Cardiac fibroblast (primary cell): ENCODE measurements at places on chromosomes 1 and 21.

GRCh38 chr1:36207339-36207738 lies 16.9 kb upstream of the THRAP3 start:
- DNase-seq: peak; percentile 49

DNA sequence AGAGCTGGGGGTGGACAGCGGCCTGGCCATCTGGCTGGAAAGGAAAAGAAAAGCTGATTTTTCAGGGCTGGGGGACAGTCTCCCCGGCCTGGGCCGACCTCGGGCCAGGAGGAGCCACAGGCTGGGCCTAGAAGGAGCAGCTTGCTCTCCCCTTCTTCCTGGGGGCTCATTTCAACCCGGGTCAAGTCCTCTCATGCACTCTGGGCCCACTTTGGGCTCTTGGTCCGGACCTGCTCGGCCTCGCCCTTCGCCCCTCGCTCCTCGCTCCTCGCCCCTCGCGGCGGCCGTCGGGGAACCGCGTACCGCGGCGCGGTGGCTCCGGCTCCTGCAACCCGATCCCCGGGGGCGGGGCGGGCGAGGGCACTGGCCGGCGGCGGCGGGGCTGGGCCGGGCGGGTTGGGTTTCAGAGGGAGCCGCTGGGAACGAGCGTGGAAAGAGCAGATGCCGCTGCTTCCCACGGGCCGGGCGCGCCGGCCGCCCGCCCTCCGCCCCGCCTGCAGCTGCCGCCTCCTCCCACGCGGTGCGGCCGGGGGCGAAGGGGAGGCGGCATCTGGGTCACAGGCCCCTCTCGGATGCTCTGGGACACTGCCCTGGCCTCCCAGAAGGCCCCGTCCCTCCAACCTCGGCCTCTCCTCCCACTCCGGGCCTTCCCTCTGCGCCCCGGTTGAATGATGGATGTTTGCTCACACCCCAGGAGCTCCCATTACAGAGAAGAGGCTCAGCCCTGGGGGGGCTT lies 6.6 kb downstream of the HEYL start:
- DNase-seq: peak; percentile 70

DNA sequence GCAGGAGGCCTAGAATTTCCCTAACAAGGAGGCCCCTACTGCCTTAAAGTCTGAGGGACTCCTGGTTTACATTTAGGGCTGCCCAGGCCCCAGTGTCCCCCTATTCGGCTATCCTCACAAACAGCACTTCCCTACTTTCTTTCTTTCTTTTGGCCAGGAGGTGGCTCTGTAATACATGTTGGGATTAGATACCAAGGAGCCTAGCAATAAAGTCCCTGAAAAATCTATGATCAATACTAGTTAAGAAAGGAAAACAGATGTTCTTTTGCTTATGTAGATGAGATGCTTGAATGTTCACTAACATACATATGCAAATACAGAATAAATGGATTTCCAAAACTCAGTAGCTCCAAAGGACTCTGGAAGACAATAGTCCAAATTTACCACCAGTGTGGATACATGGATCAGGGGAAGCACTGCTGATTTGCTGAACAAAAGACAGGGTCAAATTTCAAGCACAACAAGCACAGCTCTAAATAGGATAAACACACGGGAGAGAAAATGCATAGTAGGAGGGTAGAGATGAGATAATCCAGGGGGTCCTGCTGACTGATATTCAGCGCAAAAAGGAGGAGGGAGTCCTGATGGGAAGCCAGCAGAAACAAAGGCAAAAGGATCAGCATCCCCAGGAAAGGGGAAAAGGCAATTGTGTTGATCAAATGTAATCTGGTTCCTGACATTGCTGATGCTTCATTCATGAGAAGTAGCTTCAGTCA lies 240.0 kb downstream of the NUF2 start:
- DNase-seq: peak; percentile 26

- no peak for DNase-seq
Observed at GRCh38 chr21:42609811-42610210, 43.6 kb upstream of the PDE9A start.

GRCh38 chr1:10634428-10635084 lies 159.8 kb downstream of the PEX14 start:
- no peak for DNase-seq

GRCh38 chr21:17387030-17387617 lies 125.7 kb upstream of the CXADR start:
- peak; percentile 76 for DNase-seq

GRCh38 chr1:63675420-63675931 lies 82.3 kb downstream of the PGM1 start:
- DNase-seq: peak; percentile 59

- DNase-seq: no peak
Observed at GRCh38 chr1:80293818-80294217, 1287.3 kb upstream of the ADGRL4 start.

- peak; percentile 60 for DNase-seq
Observed at GRCh38 chr1:162689745-162690671, 57.7 kb downstream of the DDR2 start.

DNA sequence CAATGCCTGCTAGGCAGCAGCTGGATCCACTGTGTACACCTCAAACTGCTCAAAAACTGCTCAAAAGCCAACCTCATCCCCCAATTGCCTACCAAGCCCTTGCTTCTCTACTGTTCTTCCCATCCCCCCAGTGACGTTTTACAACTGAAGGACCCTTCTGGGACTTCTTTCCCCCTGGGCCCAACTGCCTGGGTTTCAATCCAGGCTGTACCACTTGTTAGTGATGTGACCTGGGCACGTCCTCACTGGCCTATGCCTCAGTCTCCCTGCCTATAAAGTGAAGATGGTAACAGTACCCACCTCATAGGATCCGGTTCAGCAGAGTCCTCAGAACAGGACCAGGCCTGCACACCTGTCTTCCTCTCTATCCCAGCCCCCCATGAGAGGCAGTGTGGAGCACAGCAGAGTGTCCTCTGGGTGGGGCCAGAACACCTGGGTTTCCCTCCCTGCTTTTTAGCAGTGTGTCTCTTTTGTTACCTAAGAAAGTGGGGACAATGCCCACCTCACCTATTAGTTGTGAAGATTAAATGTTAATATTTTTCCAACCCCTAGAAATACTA lies 1.9 kb upstream of the TEKT2 start:
- no peak for DNase-seq

GRCh38 chr1:23793861-23794731 lies 3.2 kb downstream of the LYPLA2 start:
- DNase-seq: no peak
